ENCODE measurements at places on chromosomes 6 and 20. TPM values are rescaled to one million over a fixed set of nuclear protein-coding genes. Genes with fewer than 3 reads are reported as not detected.

GRCh38 chr20:35305682-35306556, 13.7 kb upstream of the FAM83C start:
- DNase-seq: no peak

GRCh38 chr20:32188376-32189122, 19.0 kb downstream of the PLAGL2 start:
- no peak for DNase-seq

EXOC2 gene
- 20.7 TPM for total RNA-seq

DNA sequence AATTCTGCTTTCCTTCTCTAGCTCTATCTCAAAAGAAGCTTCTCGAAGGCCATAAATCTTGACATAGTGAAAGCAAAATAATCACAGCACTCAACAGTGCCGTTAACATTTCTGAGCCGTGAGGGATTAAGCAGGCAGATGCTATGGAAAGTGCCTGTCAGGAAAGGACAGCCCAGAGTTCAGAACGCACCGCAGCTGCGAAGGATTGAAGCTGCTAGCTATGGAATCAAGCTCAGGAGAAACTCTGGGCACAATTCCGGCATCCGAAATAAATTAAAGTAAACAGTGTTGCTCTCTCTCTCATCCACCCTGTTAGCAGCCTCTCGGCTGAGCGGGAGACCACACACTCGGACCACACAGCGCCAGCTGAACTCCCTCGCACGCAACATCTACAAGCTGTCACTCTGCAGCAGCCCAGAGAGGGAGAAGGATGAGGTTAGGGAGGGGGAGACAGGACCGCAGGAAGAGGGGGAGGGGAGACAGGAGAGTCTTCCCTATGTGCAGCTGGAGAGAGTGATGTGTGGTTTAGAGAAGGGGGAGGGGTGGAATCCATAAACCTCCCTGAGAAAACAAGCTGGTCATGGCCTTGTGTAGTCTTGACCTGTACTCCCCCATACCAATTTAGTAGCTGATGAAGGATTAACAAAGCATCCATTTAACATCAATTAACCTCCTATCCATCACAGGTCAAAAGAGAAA, 9.0 kb downstream of the EXOC2 start:
- no peak for DNase-seq

- DNase-seq: peak; percentile 83
Measured at GRCh38 chr6:56374841-56375369, 127.5 kb upstream of the COL21A1 start.

GRCh38 chr6:152309648-152310047, 327.5 kb downstream of the SYNE1 start:
- DNase-seq: no peak

DNA sequence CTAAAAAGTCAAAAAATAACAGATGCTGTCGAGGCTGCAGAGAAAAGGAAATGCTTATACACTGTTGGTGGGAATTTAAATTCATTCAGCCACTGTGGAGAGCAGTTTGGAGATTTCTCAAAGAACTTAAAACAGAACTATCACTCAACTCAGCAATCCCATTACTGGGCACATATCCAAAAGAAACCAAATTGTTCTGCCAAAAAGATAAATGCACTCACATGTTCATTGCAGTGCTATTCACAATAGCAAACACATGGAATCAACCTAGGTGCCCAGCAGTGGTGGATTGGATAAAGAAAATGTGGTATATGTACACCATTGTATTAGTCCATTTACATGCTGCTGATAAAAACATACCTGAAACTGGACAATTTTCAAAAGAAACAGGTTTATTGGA, 116.0 kb upstream of the VGLL2 start:
- no peak for DNase-seq

DNA sequence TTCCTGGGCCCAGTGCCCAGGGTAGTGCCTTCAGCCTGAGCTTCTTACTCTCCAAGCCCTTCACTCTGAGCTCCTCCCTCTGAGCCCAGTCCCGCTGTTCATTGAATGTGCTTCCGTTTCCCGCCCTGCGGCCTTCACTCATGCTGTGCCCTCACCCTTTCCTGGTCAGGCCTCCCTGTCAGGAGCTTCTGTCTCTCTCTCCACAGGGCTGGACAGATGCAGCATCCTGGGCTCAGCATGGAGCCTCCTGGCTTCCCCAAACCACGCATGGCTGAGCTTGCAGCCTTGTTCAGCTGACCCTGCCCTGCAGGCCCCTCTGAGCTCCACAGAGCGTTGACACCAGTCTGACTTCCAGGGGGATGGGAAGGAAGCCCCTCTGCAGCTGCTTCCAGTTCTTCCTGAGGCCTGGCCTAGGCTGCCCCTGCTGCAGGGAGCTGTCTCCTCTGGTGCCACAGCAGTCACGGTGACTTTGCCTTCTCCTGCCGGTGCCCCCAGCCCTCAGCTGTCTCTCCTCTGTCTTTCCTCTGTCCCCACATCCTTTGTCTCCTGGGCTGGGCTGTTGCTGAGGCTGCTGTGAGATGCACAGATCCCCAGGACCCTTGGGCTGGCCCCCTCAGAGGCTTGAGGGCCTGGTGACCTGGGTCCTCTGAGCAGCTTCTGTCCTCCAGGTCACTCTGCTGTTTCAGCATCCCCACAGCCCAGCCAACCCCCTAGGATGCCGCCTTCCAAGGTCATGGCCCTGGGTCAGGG, 7.9 kb upstream of the MYT1 start:
- peak; percentile 44 for DNase-seq

GRCh38 chr6:6856538-6857523, 250.9 kb upstream of the RREB1 start:
- DNase-seq: peak; percentile 76

- DNase-seq: no peak
Measured at GRCh38 chr6:155004576-155005372, 9.7 kb downstream of the TIAM2 start.

LAMA2 gene
- total RNA-seq: 100 TPM

GRCh38 chr6:30829639-30830255, 54.6 kb upstream of the DDR1 start:
- no peak for DNase-seq

CDC5L gene
- total RNA-seq: 24.6 TPM

DNA sequence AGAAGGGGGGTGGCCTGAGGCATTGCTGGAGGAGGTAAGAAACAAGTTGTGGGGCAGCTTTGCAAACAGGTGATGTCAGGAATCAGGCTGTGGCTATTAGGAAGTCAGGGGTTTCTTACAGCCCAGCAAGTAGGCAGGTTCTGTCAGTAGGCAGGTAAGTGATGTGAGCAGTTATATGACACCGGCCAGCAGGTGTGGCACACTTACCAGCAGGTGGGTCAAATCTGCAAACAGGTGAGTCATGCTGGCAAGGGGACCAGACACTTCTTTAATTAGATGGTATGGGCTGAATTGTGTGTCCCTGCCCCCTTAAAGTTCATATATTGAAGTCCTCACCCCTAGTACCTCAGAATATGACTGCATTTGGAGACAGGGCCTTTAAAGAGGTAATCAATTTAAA, 16.4 kb upstream of the ENPP4 start:
- DNase-seq: no peak

GRCh38 chr6:117270055-117270842, 4.9 kb downstream of the VGLL2 start:
- DNase-seq: no peak

GRCh38 chr6:111850295-111850937, 22.8 kb downstream of the FYN start:
- DNase-seq: no peak

FAM162B gene
- total RNA-seq: 2.2 TPM

PROKR2 gene
- total RNA-seq: not detected

HRH3 gene
- not detected for total RNA-seq

IL22RA2 gene
- total RNA-seq: not detected

DNA sequence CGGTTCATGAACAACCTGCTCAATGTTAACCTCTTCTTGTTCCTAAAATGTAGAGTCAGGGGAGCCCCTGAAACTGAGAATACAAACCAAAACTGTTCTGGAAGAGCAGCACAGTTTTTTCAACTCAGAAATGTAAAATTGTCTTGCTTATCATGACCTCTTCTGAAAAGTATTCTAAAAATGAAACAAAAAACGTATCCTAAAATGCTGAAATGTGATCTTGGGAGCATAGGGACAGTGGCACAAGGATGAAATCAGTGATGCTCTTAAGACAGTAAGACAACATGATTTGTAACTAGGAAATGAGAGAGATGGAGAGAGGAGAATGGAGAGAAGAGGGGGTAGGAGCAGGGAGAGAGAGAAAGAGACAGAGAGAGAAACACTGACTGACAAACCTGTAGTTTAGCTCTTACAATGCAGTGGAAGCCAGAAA, 27.5 kb downstream of the NCOA7 start:
- no peak for DNase-seq

- DNase-seq: no peak
Measured at GRCh38 chr6:170094686-170095272, 196.1 kb downstream of the DLL1 start.

DNA sequence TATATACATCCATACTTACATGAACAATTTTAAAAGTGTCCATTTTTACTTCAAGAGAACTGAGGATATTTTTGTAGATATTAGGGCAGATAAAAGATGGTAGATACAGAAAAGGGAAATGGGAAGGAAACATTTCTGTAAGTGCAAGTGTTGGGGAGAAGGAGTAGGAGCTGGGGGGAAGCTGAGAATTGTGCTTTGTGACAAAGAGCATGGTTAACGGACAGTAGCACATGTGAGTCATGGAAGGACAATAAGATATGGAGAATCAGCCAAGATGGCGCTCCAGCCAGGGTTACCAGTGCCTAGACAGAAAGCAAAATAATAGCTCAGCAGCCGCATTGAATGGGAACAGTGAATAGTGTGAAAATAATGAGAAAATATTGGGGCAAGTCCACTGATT, 12.7 kb upstream of the HLA-DRB1 start:
- DNase-seq: no peak

TRIM40 gene
- total RNA-seq: not detected

DNA sequence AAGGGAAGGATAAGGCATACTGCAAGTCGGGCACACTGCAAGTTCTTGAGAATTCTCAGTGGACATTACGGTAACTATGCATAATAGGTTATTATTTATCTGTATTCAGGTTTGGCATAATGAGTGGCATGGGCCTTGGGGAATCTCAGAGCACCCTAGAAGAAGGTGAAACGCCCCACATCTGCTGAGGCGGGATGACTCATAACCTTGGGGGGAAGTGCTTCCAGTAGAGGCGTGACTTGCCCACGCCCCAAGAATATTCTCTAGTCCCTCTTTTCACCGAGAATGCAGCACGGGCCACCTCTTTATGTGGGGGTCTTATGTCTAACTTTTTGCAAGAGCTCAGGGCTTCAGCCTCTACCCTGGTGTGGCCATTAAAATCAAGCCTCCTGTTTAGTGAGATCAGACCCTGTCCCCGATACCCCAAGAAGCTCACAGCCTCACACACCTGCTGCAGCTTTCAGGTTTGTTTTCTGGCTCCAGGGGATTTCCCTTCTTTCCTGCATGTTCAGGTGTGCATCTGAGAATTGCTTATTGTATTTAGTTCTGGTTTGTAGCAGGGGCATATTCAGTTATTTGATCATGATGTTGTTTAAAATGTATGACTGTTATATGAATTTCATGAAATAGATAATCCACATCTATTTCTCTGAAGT, 19.1 kb downstream of the ZFP64 start:
- DNase-seq: no peak

- DNase-seq: peak; percentile 91
Measured at GRCh38 chr20:1266167-1266973, at the start of gene SNPH. Gene SNPH, plus strand, starts transcription at chr20:1266294. Its CDS starts 29,946 bp downstream, at chr20:1296240.

DNA sequence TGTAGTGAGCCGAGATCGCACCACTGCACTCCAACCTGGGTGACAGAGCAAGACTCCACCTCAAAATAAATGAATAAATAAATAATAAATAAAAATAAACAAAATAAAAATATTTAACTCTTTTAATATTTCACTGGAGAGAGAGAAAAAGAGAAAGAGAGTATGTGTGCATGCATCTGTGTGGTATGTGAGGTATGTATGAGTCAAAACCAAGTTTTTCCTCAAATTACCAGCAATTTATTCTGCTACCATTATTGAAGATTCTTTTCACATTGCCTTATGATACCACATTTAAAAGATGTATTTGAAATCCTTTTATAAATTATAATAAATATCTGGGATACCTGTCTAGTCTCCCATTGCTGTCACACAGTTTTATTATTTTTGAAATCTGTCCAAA, 122.1 kb downstream of the CD164 start:
- DNase-seq: no peak

DNA sequence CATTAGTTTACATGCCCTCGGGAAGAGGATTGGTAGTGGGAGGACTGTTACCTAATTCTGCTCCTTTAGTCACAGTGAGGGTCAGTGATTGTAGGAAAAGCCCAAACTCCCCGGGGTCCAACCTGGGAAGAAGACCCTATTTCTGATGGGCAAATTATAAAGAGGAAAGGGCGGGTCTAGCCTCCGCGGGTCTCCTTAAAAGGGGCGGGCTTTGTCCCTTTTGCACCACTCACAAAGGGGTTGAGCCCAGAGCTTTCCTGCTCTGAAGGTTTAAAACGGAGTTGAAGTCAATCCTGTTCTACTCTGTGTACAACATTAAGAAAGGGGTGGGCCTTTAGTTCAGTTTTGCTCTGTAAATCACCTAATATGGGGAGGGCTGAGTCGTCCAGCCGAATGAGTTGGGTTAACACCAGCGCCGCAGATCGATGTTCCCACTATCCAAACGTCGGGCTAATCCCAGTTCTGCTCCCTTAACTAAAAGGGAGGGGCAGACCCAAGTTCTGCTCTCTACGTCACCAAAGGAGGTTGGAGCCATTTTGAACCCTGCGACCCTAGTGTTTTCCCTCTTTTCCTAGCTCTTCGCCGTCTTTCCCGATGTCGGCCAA, 920 bp upstream of the RNF5 start:
- peak; percentile 85 for DNase-seq

- no peak for DNase-seq
Measured at GRCh38 chr6:160365117-160365516, 16.9 kb downstream of the SLC22A3 start.

DNA sequence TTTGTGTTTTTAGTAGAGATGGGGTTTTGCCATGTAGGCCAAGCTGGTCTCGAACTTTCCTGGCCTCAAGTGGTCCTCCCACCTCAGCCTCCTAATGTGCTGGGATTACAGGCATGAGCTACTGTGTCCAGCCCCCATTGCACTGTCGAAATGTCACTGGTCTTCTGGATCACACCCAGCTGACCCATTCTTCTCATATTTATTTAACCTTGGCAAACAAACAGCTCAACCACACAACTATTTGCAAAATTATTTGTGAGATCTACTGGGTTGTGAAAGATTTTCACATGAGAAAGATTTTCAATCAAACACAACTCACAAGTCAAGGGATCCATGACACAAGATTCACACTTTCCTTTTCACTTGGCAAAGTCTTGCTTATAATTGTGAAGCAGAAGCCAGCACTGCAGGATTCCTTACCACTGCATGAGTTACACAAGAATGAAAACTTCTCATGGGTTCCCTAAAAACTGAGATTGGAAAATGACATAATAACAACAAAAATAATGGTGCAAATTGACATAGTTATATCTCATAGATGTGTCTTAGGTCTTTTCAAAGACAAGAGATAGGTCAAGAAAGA, 2.0 kb upstream of the CST9L start:
- DNase-seq: peak; percentile 46

DNA sequence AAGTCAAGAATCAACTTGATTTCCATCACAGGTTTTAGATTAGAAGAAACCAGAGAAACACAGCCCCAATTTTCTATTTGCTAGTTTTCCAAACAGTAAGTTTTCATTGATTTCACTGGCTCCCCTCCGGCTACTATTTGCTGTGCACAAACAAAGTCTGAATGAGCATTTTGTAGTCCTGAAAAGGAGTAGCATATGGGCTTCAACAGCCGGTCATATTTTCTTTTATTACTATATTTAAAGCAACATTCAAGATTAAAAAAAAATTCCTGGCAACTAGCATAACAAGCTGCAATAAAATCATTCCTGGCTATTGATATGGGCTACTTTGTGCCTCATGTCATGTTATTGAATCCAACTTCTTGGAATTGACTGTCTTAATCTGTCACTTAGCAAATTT, 48.3 kb downstream of the CARMIL1 start:
- no peak for DNase-seq

UBD gene
- not detected for total RNA-seq
